Thoracic aorta (tissue), 2 donors: ENCODE measurements at places on chromosomes 1 and 21. TPM values are rescaled to one million over a fixed set of nuclear protein-coding genes. Genes with fewer than 3 reads are reported as not detected.
A peak's percentile ranks its signal among the peaks of the same experiment; 100 is the strongest.

P3H1 gene
- total RNA-seq: 42.9 TPM

AMY1C gene
- not detected for total RNA-seq

OR14K1 gene
- not detected for total RNA-seq

PERM1 gene
- 0.99 TPM for total RNA-seq

PTAFR gene
- total RNA-seq: 9.2 TPM

RUNX3 gene
- 8.5 TPM for total RNA-seq

RBM11 gene
- 1.5 TPM for total RNA-seq

FMO2 gene
- total RNA-seq: 375 TPM

DNA sequence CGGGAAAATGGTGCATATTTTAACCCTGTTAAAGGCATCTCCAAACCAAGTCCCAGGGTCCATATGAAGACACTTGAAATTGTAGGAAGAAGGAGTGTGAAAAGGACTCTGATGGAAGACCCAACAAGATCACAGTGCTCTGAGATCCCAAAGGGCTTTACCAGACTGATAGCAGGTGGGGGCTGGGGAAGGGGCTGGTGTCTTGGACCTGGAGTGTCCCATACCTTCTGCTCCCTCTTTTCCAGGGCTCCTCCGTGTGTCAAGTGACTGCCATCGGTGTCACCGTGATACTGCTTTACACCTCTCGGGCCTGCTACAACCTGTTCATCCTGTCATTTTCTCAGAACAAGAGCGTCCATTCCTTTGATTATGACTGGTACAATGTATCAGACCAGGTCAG is 37.3 kb downstream of the GPR137B start:
- no peaks in the 10 kb centered on the region for H3K4me1 ChIP-seq
- H3K36me3 ChIP-seq: peaks cover 10% of the 10 kb centered on the region
- H3K27ac ChIP-seq: no peak overlapping the region
- no peak for DNase-seq

GRCh38 chr1:109885589-109885988 is 25.1 kb upstream of the CSF1 start:
- no peak overlapping the region for H3K27ac ChIP-seq
- H3K27me3 ChIP-seq: no peaks in the 10 kb centered on the region
- no peak for DNase-seq
- H3K36me3 ChIP-seq: no peaks in the 10 kb centered on the region
- peaks cover 6% of the 10 kb centered on the region for H3K4me1 ChIP-seq

- H3K27ac ChIP-seq: no peak overlapping the region
- H3K4me1 ChIP-seq: peaks cover 8% of the 10 kb centered on the region
- no peak overlapping the region for H3K4me3 ChIP-seq
Observed at GRCh38 chr1:164780111-164780812, 221.3 kb downstream of the PBX1 start.

GRCh38 chr21:31382060-31382459 is 38.0 kb upstream of the TIAM1 start:
- no peak overlapping the region for H3K27ac ChIP-seq
- no peak for DNase-seq
- no peaks in the 10 kb centered on the region for H3K4me1 ChIP-seq
- no peaks in the 10 kb centered on the region for H3K36me3 ChIP-seq
- no peaks in the 10 kb centered on the region for H3K27me3 ChIP-seq

DNA sequence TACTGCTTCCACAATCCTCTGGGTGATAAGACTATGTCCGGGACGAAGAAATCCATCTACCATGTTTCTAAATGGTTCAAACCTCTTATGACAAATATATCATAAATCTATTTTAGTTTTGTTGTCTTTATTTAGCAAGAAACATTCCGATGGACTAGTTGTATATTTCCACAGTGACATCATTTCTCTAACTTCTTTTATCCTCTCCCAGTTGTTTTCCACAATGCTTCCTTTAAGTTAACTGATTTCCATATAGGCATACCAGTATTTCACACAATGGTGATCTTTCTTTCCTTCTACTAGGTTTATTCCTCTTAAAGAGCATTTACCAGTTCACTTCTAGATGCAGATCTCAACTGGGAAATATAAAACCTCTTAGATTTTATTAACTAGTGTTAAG is 44.8 kb downstream of the USP1 start:
- H3K27ac ChIP-seq: no peak overlapping the region
- no peak overlapping the region for H3K4me3 ChIP-seq
- no peaks in the 10 kb centered on the region for H3K27me3 ChIP-seq
- H3K36me3 ChIP-seq: no peaks in the 10 kb centered on the region

DNA sequence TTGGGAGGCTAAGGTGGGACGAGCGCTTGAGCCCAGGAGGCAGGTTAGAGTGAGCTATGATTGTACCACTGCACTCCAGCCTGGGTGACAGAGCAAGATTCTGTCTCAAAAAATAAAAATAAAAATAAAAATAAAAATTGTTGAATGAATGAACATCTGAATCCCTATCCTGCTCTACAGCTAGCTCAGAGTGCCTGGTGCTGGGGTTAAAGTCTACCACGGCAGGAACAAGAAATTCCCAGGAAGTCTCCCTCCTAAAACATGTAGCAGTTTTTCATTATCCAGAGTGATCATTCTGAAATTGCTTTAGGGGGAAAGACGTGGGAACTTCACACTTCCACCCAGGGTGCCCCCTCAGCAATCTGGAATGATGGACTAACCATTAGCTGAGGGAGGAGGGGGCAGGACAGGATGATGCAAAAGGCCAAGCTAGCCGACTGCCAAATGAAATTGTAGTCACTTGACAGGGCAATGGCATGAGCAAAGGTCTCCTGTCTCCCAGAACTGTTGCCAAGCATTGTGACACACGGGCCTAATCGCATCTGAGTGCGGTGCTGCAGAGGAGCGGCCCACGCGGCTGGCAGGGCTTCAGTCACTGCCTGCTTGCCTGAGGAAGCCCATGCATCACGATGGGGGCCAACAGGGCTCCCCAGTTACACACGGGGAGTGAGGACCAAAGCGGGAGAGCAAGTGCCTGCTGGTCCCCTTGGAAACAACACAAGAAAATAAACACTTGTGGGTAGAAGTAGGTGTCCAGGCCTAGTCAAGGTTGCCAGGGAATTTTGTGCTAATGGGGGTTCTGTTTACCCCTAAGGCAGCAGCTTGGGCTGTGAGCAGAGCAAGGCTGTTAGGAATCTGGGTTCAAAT is 85.7 kb downstream of the NENF start:
- no peaks in the 10 kb centered on the region for H3K27me3 ChIP-seq
- peaks cover 11% of the 10 kb centered on the region for H3K4me1 ChIP-seq
- DNase-seq: peak; percentile 46
- H3K36me3 ChIP-seq: no peaks in the 10 kb centered on the region
- no peak overlapping the region for H3K4me3 ChIP-seq
- H3K27ac ChIP-seq: no peak overlapping the region

DNA sequence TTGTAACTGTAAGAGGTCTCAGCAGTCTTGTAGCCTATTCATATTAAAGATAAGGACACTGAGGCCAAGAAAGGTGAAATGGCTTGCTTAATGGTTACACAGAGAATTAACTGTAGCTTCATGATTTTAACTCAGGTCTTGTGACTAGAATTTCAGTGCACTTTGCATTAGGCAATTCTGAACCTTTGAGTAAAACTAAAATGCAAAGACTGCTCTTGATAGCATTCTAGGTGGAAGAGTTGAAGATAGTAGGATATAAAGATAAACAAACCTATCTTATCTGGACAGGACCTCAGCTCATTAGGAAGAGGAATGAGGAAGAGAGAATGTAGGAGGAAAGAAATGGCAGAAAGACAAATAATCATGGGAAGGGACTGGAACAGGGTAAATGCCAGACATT is 68.6 kb upstream of the RGL1 start:
- no peaks in the 10 kb centered on the region for H3K36me3 ChIP-seq
- no peak overlapping the region for H3K4me3 ChIP-seq
- no peaks in the 10 kb centered on the region for H3K27me3 ChIP-seq
- peaks cover 12% of the 10 kb centered on the region for H3K4me1 ChIP-seq
- H3K27ac ChIP-seq: no peak overlapping the region
- no peak for DNase-seq

DNA sequence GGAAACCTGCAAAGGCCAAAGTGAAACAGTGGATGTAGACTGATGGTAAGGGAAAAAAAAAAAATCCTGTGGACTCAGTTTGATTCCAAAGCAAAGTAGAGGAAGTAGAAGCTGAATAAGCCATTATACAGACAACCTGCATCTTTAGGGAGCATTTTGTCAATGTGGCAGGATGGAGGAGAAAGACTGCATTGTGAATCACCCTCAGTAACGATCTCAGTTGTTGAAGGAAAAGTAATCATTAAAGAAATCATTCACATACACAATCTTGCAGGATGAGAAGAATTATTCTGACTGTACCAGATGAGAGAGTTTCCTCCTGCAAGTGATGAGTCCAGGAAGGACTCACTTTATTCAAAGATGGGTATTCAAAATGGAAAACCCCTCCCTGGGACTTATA is 45.1 kb upstream of the TRIM67 start:
- no peak for DNase-seq
- no peaks in the 10 kb centered on the region for H3K4me1 ChIP-seq
- no peaks in the 10 kb centered on the region for H3K27me3 ChIP-seq
- no peak overlapping the region for H3K27ac ChIP-seq

- no peaks in the 10 kb centered on the region for H3K4me1 ChIP-seq
- no peaks in the 10 kb centered on the region for H3K27me3 ChIP-seq
- no peak overlapping the region for H3K4me3 ChIP-seq
- no peak overlapping the region for H3K27ac ChIP-seq
- DNase-seq: no peak
Observed at GRCh38 chr1:84585803-84586202, 11.6 kb upstream of the CTBS start.

GRCh38 chr1:170661646-170662411 is 2.1 kb upstream of the PRRX1 start:
- no peaks in the 10 kb centered on the region for H3K4me1 ChIP-seq
- H3K4me3 ChIP-seq: peak overlapping the region; percentile 96
- H3K36me3 ChIP-seq: no peaks in the 10 kb centered on the region
- peak overlapping the region; percentile 94 for H3K27ac ChIP-seq

GRCh38 chr1:221097479-221098281 is 218.4 kb downstream of the HLX start:
- DNase-seq: no peak
- H3K27me3 ChIP-seq: no peaks in the 10 kb centered on the region
- H3K36me3 ChIP-seq: no peaks in the 10 kb centered on the region
- H3K4me1 ChIP-seq: peaks cover 5% of the 10 kb centered on the region

GRCh38 chr1:66943361-66943969 is 18.7 kb downstream of the MIER1 start:
- no peaks in the 10 kb centered on the region for H3K27me3 ChIP-seq
- peaks cover 40% of the 10 kb centered on the region for H3K4me1 ChIP-seq
- peaks cover 15% of the 10 kb centered on the region for H3K36me3 ChIP-seq
- peak overlapping the region; percentile 58 for H3K27ac ChIP-seq

GRCh38 chr1:176796583-176796982 is 333.6 kb downstream of the PAPPA2 start:
- H3K27me3 ChIP-seq: no peaks in the 10 kb centered on the region
- no peak for DNase-seq
- H3K27ac ChIP-seq: no peak overlapping the region
- no peak overlapping the region for H3K4me3 ChIP-seq

DNA sequence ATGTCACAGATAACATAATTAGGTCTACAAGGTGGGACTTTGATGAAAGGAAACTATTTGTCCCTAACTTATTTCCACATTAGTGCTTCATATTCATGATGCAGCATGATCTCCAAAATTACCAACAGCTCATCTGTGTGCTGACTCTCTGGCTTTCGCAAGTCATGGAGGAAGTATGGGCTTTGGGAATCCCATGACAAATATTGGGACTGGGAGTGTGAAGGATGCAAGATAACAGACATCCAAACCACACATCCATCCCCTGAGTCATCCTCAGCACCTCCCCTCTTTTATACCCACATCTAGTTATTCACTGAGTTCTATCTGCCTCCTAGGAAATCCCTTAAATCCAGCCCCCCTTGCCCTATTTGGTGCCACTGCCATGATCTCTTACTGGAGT is 102.8 kb upstream of the COL24A1 start:
- no peaks in the 10 kb centered on the region for H3K27me3 ChIP-seq
- H3K4me1 ChIP-seq: no peaks in the 10 kb centered on the region
- no peak overlapping the region for H3K27ac ChIP-seq
- no peak for DNase-seq

GRCh38 chr1:47765236-47765635 is 231.9 kb downstream of the TRABD2B start:
- H3K36me3 ChIP-seq: no peaks in the 10 kb centered on the region
- H3K27ac ChIP-seq: no peak overlapping the region
- no peak overlapping the region for H3K4me3 ChIP-seq
- peaks cover 52% of the 10 kb centered on the region for H3K4me1 ChIP-seq

DNA sequence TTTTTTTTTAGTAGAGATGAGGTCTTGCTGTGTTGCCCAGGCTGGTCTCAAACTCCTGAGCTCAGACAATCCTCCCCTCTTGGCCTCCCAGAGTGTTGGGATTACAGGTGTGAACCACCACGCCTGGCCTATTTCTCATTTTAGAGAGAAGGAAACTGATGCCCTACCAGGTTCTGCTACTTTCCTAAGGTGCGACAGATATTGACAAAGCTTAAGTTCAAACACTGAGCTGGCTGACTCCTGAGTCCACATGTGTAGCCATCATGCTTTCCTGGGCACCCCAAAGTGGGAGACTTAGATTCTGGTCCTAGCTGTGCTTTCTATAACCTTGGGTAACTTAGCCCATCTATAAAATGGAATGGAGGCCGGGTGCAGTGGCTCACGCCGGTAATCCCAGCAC is 5.1 kb upstream of the TMEM222 start:
- H3K27ac ChIP-seq: no peak overlapping the region
- no peaks in the 10 kb centered on the region for H3K27me3 ChIP-seq
- no peak for DNase-seq
- H3K4me3 ChIP-seq: no peak overlapping the region
- no peaks in the 10 kb centered on the region for H3K36me3 ChIP-seq
- no peaks in the 10 kb centered on the region for H3K4me1 ChIP-seq

- H3K27me3 ChIP-seq: no peaks in the 10 kb centered on the region
- H3K4me3 ChIP-seq: no peak overlapping the region
- no peak overlapping the region for H3K27ac ChIP-seq
Observed at GRCh38 chr1:58597076-58597475, 20.0 kb upstream of the TACSTD2 start.

GRCh38 chr1:58592522-58593134 is 15.6 kb upstream of the TACSTD2 start:
- DNase-seq: peak; percentile 57
- peak overlapping the region; percentile 85 for H3K27ac ChIP-seq
- no peaks in the 10 kb centered on the region for H3K36me3 ChIP-seq
- H3K27me3 ChIP-seq: no peaks in the 10 kb centered on the region

- no peak overlapping the region for H3K27ac ChIP-seq
- H3K4me1 ChIP-seq: no peaks in the 10 kb centered on the region
- no peaks in the 10 kb centered on the region for H3K27me3 ChIP-seq
- no peaks in the 10 kb centered on the region for H3K36me3 ChIP-seq
- H3K4me3 ChIP-seq: no peak overlapping the region
Observed at GRCh38 chr1:45458894-45459293, 32.1 kb downstream of the TESK2 start.
